ENCODE measurements at places on chromosomes 16 and 17. TPM values are rescaled to one million over a fixed set of nuclear protein-coding genes. Genes with fewer than 3 reads are reported as not detected.

Gene IGFBP4
- 49.1 TPM for total RNA-seq

Gene PHKG2
- 28.4 TPM for total RNA-seq

Gene CCDC182
- not detected for total RNA-seq

Gene DRC3
- total RNA-seq: 2.6 TPM

Gene ALOX15B
- 0.11 TPM for total RNA-seq

Gene SLC9A5
- total RNA-seq: 0.33 TPM

Gene C17orf100
- 2.0 TPM for total RNA-seq

Gene FAM83G
- total RNA-seq: 19.2 TPM

Gene TBC1D3K
- total RNA-seq: not detected

Gene VPS9D1
- 9.8 TPM for total RNA-seq

Gene TNFRSF17
- total RNA-seq: not detected

Gene TP53TG3
- not detected for total RNA-seq

Gene TNFSF13
- total RNA-seq: 1.4 TPM

Gene GAS2L2
- not detected for total RNA-seq

Gene CHST6
- 0.79 TPM for total RNA-seq

Gene KRTAP4-3
- not detected for total RNA-seq

Gene LGALS3BP
- 117 TPM for total RNA-seq

Gene CAMKK1
- total RNA-seq: 2.4 TPM

Gene ITGAX
- total RNA-seq: not detected

Gene MMP15
- 12.0 TPM for total RNA-seq

Gene TEX19
- under 0.01 TPM for total RNA-seq

Gene PRSS36
- 2.5 TPM for total RNA-seq

Gene ODAD4
- total RNA-seq: 1.6 TPM

Gene KCNJ18
- total RNA-seq: not detected

Gene ABCC6
- not detected for total RNA-seq

Data from placental epithelial cell (primary cell).